Stomach (tissue), 19 donors: ENCODE measurements at places on chromosomes 1 and 21. TPM values are rescaled to one million over a fixed set of nuclear protein-coding genes. Genes with fewer than 3 reads are reported as not detected.

GRCh38 chr1:214120951-214121350 lies 133.2 kb downstream of the PROX1 start:
- H3K4me3 ChIP-seq: no peak overlapping the region
- H3K36me3 ChIP-seq: no peaks in the 10 kb centered on the region
- no peak overlapping the region for H3K27ac ChIP-seq
- no peaks in the 10 kb centered on the region for H3K27me3 ChIP-seq
- DNase-seq: no peak

DNA sequence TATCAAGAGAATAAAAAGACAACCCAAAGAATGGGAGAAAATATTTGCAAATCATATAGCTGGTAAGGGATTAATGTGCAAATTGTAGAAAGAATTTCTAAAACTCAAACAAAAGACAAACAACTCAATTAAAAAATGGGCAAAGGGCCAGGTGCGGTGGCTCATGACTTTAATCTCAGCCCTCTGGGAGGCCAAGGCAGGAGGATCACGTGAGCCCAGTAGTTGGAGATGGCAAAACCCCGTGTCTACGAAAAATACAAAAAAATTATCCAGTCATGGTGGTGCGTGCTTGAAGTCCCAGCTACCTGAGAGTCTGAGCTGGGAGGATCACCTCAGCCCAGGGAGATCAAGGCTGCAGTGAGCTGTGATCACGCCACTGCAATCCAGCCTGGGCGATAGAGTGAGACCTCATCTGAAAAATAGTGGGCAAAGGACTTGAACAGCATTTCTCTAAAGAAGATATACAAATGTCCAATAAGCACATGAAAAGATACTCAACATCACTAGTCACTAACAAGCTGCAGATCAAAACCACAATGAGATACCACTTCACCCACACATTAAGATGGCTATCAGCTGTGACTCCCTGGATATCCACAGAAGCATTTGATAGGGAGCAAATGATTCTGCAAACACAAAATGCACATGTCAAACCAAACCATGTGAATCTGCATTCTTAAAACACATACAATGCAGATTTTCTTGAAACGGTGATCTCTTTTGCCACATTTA lies 20.9 kb downstream of the SLC30A1 start:
- no peak overlapping the region for H3K4me3 ChIP-seq
- H3K27me3 ChIP-seq: no peaks in the 10 kb centered on the region
- H3K36me3 ChIP-seq: no peaks in the 10 kb centered on the region

DNA sequence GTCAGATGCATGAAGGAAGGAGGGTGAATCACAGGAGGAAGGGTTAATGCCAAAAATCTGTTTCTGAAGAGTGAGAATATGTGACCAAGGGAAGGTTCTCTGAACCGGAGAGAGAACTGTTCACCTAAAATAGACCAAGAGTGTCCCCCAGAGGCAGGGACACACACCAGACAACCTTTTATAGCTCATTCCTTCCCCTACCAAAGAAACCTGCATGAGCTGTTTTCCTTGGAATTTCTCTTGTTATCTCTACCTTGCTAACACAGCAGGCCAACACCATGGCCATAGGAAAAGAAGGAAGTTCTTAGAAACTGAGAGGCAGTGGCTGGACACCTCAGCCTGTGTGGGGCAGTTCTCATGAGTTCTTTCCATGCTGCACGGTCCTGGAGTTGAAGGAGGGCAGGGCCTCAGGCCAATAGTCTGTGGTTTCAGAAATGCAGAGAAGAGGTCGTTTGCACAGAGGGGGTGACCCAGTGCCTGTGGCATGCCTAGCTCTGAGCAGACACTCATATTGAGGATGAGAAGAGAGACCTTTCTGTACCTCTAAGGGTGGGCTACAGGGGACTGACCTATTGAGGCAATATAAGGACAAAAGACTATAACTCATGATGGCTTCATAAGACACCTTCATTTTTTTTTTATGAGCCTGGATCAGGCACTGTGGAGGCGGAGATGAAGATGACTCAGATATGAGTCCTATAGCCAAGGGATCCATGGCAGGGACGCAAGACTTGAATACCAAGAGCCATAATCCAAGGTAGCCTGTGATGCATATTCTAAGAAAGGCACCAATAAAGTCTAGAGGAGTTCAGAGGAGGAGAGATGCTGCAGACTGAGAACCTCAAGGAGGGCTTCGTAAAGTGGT lies 39.4 kb downstream of the IGFN1 start:
- no peak for DNase-seq
- H3K27ac ChIP-seq: no peak overlapping the region
- no peak overlapping the region for H3K4me3 ChIP-seq
- no peaks in the 10 kb centered on the region for H3K4me1 ChIP-seq
- H3K27me3 ChIP-seq: no peaks in the 10 kb centered on the region

GRCh38 chr21:38506661-38507281 lies 8.5 kb upstream of the ERG start:
- no peaks in the 10 kb centered on the region for H3K36me3 ChIP-seq
- no peak overlapping the region for H3K4me3 ChIP-seq
- H3K4me1 ChIP-seq: no peaks in the 10 kb centered on the region
- no peak for DNase-seq
- no peak overlapping the region for H3K27ac ChIP-seq

GRCh38 chr21:42340187-42341050 lies 10.4 kb downstream of the TFF2 start:
- no peaks in the 10 kb centered on the region for H3K27me3 ChIP-seq
- H3K4me1 ChIP-seq: peaks cover 4% of the 10 kb centered on the region
- no peak for DNase-seq
- no peak overlapping the region for H3K4me3 ChIP-seq
- H3K36me3 ChIP-seq: no peaks in the 10 kb centered on the region
- no peak overlapping the region for H3K27ac ChIP-seq

- H3K27me3 ChIP-seq: no peaks in the 10 kb centered on the region
- no peaks in the 10 kb centered on the region for H3K36me3 ChIP-seq
- H3K4me3 ChIP-seq: no peak overlapping the region
- H3K27ac ChIP-seq: no peak overlapping the region
- peaks cover 15% of the 10 kb centered on the region for H3K4me1 ChIP-seq
These were observed 174.9 kb downstream of the ETS2 start for GRCh38 chr21:38980416-38981313.

- no peaks in the 10 kb centered on the region for H3K27me3 ChIP-seq
- H3K4me1 ChIP-seq: peaks cover 23% of the 10 kb centered on the region
- peak overlapping the region; percentile 71 for H3K4me3 ChIP-seq
- peaks cover 16% of the 10 kb centered on the region for H3K36me3 ChIP-seq
- no peak overlapping the region for H3K27ac ChIP-seq
- DNase-seq: no peak
These were observed 996 bp upstream of the C1orf159 start for GRCh38 chr1:1116701-1117468.

DNA sequence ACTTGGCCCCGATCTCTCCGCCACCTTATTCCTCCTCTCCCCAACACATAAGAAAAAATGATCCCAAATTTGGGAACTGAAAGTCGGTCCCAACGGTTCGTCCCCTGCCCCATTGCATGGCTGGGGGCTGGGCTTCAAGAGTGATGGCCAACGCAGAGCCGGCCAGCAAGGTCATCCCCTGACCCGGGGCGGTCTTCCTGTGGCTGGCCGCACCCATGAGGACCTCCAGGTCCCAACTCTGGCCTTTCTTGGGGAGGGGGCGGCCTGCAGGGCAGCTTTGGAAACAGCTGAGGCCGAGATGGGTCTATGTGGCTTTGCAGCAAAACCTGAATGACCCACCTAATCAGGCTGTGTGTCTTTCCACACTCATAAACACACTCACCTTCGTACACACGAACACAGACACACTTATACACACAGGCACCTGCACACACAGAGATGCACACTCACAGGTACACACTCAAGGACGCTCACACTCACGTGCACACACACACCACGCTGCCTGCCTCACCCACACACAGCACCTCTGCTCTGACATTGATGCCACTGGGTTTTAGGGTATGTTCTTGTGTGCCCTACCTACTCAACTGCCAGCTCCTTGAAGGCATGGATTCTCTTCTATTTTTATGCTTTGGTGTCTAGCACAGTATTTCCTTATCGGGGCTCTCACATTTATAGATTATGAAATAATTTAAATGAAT lies 562 bp downstream of the DYNLT5 start:
- H3K36me3 ChIP-seq: no peaks in the 10 kb centered on the region
- H3K27me3 ChIP-seq: peaks cover 13% of the 10 kb centered on the region
- peak overlapping the region; percentile 14 for H3K27ac ChIP-seq
- no peak for DNase-seq

GRCh38 chr1:112380356-112380755 lies 15.7 kb upstream of the CTTNBP2NL start:
- no peak for DNase-seq
- H3K36me3 ChIP-seq: no peaks in the 10 kb centered on the region
- no peak overlapping the region for H3K4me3 ChIP-seq
- no peaks in the 10 kb centered on the region for H3K4me1 ChIP-seq
- peaks cover 3% of the 10 kb centered on the region for H3K27me3 ChIP-seq

- peaks cover 9% of the 10 kb centered on the region for H3K4me1 ChIP-seq
- no peak for DNase-seq
- no peaks in the 10 kb centered on the region for H3K36me3 ChIP-seq
- H3K27ac ChIP-seq: no peak overlapping the region
- H3K4me3 ChIP-seq: no peak overlapping the region
These were observed 114.2 kb downstream of the HLCS start for GRCh38 chr21:36852293-36852692.

- no peak overlapping the region for H3K27ac ChIP-seq
- H3K27me3 ChIP-seq: no peaks in the 10 kb centered on the region
- peaks cover 36% of the 10 kb centered on the region for H3K36me3 ChIP-seq
- H3K4me1 ChIP-seq: no peaks in the 10 kb centered on the region
These were observed 45.4 kb downstream of the LCA5L start for GRCh38 chr21:39400173-39400572.

- H3K36me3 ChIP-seq: no peaks in the 10 kb centered on the region
- no peak overlapping the region for H3K4me3 ChIP-seq
- H3K27me3 ChIP-seq: no peaks in the 10 kb centered on the region
- no peaks in the 10 kb centered on the region for H3K4me1 ChIP-seq
- H3K27ac ChIP-seq: no peak overlapping the region
- peak; percentile 76 for DNase-seq
These were observed 1109.3 kb upstream of the B3GALT2 start for GRCh38 chr1:194295685-194296084.

EEIG2 gene
- total RNA-seq: 11.0 TPM

LGR6 gene
- total RNA-seq: 0.43 TPM

OR6Y1 gene
- total RNA-seq: not detected

TMEM81 gene
- not detected for total RNA-seq

ANKRD35 gene
- total RNA-seq: 1.7 TPM

RIPPLY3 gene
- not detected for total RNA-seq

CD58 gene
- total RNA-seq: 48.8 TPM
